ENCODE measurements at places on chromosomes 4 and X.

GRCh38 chr4:27115221-27115620 lies 254.6 kb downstream of the STIM2 start:
- DNase-seq: no peak

GRCh38 chrX:55715847-55716246 lies 1.7 kb upstream of the RRAGB start:
- no peak for DNase-seq

DNA sequence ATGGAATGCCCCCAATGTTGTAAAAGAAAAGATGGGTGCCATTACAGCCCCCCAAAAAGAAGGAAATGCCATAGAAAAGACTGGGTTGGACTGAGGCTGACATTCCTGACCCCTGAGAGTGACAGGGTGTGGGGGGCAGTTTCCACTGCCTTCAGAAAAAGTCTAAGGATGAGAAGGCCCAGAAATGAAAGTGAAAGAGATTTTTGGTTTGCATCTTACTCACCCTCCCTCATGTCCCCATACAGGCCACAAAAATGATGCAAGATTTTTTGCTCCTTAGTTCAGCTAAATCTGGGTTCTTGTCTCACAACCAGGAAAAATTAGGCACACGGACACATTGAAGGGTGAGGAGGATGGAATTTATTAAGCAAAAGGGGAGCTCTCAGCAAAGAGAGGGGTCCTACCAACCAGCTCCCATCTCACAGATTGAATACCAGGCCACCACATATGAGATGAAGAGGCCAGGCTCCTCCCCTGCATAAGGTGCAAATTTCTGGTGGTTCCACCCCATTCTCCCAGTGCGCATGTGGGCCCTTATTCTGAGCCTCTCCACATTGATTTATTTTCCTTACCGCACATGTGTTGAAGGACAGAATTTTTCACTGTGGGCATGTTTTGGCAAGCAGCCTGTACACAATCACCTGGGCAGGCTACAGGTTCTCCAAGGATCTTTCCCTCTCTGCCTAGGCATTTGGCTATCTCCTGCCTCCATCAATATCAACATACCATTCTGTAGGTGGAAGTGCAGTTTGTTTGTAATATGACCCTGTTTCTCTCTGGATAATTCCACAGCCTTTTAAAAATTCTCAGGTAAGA lies 18.8 kb downstream of the PPP4R3C start:
- DNase-seq: no peak

DNA sequence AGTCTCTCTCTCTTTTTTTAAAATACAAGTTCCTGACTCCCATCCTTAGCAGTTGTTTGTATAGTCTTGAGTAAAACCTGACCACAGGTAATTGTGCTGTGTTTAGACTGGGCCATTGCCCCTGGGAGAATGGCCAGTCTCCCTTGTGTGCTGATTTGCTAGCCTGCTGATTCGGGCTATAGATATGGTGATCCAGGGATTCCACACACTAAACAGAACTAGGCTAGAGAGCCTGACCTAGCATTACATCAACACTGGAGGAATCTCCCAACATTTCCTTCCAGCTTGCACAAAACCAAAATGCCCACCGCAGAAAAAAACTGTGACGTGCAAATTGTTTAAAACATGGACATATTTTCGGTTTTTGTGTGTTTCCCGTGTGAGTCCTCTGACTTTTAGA lies 5.1 kb downstream of the UPRT start:
- no peak for DNase-seq

DNA sequence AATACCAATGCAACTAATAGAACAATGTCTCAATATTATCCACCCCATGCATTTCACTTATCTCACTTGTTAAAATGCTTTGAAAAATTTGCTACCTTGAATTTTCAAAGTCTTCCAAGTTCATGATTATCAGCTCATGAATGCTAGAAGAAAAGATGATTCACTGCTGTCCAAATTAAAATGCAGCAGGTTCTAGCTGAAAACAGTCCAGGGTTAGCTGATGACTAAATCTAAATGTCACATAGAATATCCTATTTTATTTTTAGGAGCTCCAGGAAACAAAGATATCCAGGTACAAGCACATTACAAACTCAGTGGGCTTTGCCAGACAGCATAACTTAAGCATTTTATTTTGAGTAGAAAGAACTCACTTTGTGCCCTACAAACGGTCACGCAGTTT lies 38.0 kb upstream of the SPARCL1 start:
- DNase-seq: no peak

DNA sequence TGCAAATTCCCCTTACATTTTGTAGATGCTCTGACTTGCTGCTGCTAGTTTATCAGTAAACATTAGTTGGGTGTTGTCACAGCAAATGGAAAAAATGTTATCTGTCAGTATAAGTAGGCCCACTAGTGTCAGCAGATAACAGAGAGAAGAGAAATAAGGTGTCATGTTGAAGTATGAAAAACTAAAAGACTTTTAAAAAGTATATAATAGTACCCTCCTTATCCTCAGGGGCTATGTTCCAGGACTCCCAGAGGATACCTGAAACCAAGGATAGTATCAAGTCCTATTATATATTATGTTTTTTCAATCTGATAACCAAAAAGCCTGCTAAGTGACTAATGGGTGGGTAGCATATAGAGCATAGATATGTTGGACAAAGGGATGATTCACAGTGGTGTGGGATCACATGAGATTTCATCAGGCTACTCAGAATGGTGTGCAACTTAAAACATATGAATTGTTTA lies 11.6 kb upstream of the BMP2K start:
- DNase-seq: no peak
